Nucleus accumbens (tissue), 56 donors: ENCODE measurements at places on chromosomes 6 and 20.

- no peak for DNase-seq
Observed at GRCh38 chr20:32706486-32706885, 32.7 kb upstream of the C20orf203 start.

GRCh38 chr6:146240322-146240721 is 211.5 kb downstream of the GRM1 start:
- no peak for DNase-seq

GRCh38 chr20:37515876-37516275 is 5.2 kb upstream of the NNAT start:
- no peak for DNase-seq

DNA sequence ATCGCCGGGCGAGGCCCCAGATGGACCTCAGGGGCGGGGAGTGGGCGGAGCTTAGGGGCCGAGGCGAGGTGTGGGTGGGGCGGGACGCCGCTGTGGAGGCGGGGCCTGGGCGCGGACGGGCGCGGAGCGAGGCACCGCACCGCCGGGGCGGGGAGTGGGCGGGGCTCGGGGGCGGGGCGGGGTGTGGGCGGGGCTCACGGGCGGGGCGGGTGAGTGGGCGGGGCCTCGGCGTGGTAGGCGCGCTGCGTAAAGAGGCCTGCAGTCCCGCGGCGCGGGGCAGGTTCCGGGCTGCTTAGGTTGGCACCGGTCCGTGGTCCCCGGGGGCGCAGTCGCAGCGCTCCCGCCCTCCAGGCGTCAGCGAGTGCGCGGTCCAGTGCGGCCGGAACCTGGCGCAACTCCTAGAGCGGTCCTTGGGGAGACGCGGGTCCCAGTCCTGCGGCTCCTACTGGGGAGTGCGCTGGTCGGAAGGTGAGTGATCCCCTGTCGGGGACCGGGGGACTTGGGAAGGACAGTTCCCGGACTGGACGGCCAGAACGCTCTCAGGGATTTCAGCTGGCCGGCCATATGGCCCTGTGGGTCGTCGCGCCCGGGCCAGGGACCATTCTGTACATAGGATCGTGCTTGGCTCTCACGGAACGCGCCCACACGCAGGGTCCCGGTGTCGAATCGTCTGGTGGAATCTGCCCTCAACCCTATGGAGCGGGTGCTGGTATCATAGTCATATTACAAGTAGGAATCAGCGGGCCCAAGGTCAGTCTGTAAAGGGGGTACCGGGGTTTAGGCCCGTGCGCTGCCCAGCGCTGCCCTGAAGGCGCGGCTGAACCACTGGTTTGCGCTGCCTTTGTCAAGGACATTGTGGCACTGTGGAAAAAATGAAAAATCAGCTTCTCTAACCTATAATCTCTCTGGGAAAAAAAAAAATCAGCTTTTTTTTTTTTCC is at the start of gene NQO2:
TSS of gene NQO2 (plus strand) at position 277 of the 940 bp plus-strand sequence. CDS start 6,659 bp downstream, outside the sequence.
- DNase-seq, result peak; percentile 83

DNA sequence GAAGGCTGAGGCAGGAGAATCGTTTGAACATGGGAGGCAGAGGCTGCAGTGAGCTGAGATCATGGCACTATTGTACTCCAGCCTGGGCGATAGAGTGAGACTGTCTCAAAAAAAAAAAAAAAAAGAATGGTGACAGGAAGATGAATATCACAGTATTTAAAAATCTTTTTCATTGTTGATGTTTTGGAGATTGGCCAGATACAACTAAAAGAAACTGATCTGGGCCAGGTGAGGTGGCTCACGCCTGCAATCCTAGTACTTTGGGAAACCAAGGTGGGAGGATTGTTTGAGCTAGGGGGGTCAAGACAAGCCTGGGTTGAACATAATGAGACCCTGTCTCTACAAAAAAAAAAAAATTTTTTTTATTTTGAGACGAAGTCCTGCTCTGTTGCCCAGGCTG is 52.1 kb downstream of the TRAF3IP2 start:
- DNase-seq, result no peak

- DNase-seq, result no peak
Observed at GRCh38 chr20:53657732-53658131, 64.1 kb upstream of the ZNF217 start.

DNA sequence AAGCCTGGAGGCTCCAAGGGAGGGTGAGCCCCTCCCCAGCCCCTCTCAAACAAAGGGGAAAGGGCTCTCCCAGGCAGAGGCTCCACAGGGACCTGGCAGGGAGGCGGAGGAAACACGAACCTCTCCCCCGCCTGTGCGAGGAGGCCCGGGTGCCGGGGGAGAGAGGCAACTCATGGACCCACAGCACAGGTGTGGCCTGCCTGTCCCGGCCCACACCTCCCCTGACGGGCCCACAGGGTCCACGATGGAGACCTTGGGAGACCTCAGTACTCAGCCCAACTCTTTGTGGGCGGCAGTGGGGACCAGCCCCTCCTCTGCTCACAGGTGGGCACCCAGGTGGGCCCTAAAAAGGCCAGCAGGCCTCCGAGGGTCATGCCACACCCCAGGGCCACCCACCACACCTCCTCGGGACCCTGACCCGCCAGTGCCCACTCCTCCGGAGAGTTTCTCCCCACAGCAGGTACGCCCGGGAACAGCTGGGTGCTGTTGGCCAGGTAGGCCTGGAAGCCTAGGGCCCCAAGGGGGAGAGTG is 12.2 kb downstream of the LAMA5 start:
- no peak for DNase-seq

DNA sequence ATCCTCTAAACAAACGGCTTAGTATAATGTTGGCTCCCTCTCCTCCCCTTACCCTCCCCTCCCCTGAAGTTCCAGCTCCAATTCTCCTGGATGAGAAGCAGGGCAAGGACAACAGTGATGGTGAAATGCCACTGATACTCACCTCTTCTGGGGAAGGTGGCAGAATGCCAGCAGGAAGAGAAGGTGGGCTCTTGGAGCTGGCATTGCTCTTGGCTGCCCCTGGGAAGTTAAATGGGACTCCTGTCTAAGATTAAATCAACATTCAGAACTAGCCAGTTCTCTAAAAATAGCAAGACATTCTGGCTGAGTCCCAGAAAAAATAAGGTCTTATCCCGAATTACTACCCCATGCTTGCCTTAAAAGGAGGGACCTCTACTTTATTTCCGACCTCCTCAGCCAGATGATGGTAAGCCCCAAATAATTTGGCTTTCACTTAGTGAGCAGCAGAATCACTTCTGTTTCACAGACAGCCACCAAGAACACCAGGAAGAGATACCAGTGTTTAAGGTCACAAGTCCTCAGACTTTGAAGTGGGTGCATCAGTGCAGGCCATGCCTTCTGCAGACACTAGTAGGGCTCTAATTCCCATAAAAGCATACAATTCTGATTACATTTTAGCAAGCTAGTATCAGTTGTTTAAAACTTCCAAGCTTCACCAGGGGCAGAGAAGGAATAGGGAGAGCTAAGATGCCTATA is 46.0 kb upstream of the IL17A start:
- no peak for DNase-seq

- DNase-seq, result no peak
Observed at GRCh38 chr6:50330963-50331362, 281.2 kb upstream of the DEFB112 start.

GRCh38 chr6:151005164-151005563 is 139.7 kb downstream of the MTHFD1L start:
- DNase-seq, result no peak

DNA sequence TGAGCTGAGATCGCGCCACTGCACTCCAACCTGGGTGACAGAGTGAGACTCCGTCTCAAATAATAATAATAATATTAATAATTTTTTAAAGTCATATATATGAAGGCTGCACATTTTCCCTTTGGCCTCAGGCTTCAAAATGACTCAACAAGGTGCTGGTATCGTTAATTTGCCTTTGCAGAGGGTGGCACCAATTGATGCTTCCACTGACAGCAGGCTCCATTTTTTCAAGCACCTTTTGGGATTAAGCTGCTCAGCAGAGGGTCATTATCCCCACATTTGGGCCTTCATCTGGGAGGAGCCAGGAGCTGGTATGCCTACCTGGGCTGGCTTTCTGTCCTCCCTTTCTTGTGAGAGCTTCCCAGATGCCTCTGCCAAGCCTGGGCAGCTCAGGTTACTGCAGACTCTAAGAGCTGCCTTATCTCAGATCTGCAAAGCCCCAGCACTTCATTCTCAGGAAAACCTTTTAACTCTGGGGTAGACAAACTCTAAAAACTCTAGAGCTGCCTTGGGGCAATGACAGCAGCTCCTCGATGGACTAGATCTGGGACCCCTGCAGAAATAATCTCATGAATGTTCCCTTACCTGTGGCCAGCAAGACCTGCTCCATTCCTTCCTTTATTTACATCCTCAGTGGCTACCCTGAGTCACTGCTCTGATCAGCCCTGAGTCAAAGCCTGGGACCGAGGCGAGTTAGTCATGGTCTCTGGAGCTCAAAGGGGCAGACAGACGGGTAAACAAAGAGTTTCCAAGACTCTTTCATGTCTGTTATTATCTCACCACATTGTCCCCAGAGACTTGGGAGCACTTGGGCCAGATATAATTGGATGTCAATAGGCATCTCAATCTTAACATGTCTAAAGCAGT is 80.0 kb upstream of the EYA2 start:
- no peak for DNase-seq

DNA sequence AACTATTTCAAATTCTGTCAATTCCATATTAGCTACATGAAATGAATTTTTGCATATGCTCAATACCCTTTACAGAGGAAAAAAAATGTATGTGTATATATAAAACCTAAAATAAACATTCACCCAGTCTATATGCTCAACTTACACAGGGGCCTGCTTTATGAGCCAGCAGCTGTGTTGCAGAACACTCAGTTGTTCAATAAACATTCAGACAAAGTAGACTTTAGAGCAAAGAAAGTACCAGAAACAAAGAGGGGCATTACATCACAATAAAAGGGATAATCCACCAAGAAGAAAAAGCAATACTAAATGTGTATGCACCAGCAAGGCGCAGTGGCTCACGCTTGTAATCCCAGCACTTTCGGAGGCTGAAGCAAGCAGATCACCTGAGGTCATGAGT is 9.5 kb downstream of the COQ3 start:
- no peak for DNase-seq

- peak; percentile 58 for DNase-seq
Observed at GRCh38 chr6:26553264-26553634, 15.1 kb downstream of the HMGN4 start.
